ENCODE measurements at places on chromosomes 1 and 21. TPM values are rescaled to one million over a fixed set of nuclear protein-coding genes. Genes with fewer than 3 reads are reported as not detected.
A peak's percentile ranks its signal among the peaks of the same experiment; 100 is the strongest.

DNA sequence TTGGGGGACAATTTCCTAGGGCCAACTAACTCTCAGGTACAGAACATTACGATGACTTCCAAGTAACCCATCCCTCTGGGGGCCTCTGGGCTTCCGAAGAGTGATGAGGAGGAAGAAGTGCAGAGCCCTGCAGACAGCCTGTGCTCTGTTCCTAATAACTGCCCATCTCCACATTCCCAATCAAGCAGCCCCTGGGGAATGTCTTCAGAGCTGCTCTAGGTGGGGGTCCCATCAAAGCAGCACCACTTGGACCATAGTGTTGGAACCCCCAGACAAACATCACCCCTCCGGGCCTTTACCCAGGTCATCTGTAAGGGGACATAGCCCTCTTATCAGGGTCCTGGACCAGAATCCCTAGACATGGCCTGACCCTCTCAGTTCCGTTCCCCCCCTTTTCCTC lies 357.3 kb downstream of the NPHP4 start:
- DNase-seq = no peak

DNA sequence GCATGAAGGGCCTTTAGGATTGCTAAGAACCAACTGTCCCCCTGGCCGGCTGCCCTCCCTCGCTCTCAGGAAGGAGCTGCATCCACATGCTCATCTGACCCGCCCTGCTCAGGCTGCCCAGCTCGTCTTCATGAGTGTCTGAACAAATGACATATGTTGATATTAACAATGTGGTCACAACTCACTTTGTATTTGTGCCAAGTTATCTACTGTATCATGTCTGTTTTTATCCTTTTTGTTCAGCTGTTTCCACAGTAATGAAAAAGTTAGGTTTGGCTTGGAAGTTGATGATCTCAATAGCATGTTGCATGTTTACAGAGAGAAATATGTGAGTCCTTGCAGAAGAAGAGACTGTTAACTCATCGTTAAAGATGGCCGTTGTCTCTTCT lies 75.1 kb downstream of the PHTF1 start:
- DNase-seq = no peak

DNA sequence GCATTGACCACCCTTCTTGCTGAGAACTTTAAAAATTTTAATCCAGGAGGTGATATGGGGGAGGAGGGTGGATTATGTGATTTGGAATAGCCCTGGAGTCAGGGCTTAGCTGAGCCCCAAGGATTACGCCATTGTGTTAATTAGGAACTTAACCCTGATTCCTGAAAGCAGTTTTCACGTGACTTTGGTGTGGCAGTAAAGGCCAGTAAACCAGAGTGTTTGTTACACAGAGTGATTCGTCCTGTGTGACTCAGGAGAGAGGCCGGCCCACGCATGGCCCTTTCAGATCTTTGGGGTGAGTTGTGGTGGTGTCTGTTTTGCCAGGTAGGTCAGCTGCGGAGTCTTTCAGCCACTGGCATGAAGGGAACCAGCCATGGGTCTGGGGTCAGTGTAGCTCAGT lies 107.6 kb downstream of the NOS1AP start:
- no peak for DNase-seq

DNA sequence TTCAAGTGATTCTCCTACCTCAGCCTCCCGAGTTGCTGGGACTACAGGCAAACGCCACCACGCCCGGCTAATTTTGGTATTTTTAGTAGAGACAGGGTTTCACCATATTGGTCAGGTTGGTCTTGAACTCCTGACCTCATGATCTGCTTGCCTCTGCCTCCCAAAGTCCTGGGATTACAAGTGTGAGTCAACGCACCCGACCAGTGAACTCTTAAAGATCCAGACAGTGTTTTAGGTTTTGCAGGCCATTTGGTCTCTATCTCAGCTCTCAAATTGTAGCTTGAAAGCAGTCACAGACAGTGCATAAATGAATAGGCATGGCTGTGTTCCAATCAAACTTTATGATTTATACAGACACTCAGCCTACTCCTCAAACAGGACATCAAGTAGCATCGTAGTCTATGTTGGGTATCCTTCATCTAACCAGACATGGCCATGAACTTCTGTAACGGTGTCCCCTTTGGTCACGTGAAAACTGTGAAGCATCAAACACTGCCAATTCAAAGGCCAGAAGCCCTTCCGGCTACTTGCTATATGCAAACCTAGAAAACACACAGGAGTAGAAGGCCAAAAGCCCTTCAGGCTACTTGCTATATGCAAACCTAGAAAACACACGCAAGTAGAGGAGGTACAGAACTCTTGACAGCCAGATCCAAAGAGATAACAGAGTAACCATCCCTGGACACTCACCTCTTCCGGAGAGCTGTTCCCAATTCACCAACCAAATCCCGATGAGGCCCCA lies 3.1 kb downstream of the FUCA1 start:
- DNase-seq = peak; percentile 56

Gene LAMC2
- not detected for total RNA-seq

Gene DMBX1
- 0.37 TPM for total RNA-seq
